ENCODE measurements at places on chromosomes 12 and 14.

- no peak for DNase-seq
These were observed 238.5 kb downstream of the SPTSSA start for GRCh38 chr14:34223373-34224148.

DNA sequence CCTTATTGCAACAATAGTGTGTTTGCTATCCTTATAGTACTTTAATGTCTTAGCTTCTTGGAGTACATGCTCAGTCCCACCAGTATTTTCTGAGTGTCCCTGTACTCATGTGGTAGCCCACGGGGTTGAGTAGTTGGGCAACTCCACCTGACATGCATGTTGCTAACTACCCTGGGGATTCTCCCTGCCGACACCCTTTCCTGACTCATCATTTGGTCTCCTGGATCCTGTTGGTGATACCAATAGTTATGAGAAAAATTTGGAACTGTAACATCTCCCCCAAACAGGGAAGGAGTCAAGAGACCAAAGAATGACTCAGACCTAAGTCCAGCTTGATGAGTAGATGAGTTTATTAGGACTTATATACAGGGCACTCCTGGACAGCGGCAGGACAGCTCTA lies 101.6 kb downstream of the BRMS1L start:
- DNase-seq = no peak

- DNase-seq = no peak
These were observed 1074.6 kb downstream of the FLRT2 start for GRCh38 chr14:86604561-86604960.

- no peak for DNase-seq
These were observed 15.3 kb downstream of the CCDC62 start for GRCh38 chr12:122789637-122790036.

DNA sequence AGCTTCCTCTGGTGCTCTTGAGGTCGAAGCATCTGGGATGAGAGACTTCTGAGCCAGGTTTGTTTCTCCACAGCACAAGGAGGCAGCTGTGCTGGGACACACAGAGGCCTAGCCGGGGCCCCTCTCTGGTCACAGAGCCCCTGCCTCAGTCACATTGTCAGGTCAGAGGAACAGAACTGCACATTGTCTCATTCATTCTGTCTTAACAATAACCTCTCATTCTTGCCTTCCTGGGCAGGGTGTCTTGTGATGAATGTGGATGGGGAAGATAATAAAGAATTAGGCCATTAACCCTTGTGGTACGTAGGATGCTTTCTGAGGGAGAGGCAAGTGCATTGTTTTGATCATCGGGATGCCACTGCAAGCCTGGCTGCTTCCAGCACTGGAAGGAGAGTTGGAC lies 29.8 kb downstream of the FNTB start:
- DNase-seq = no peak

DNA sequence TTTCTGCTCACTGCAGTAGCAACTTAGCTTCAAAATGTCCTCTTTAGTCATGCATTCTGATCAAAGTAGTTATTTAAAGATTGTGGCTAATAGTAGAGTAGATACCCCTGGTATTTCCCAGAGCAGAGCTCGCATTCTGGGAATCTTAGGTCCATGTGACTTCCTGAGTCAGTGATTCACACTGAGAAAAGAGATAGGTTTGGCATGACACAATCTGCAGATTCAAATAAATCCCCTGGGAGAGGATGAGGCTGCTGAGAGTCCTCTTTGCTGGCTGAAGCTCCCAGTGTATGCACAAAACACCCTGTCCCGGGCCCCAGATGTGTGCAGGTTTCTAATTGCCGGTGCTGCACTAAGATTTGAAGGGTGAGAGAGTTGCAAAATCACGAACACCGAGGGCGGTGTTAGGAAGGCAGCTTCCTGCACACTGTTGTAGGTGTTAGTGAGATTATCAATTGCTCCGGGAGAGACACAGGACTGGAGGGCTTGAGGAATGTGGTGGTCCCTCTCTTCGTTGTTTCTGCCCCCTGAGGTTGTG lies 233.2 kb downstream of the NRXN3 start:
- no peak for DNase-seq

GRCh38 chr12:41234692-41235091 lies 46.6 kb downstream of the PDZRN4 start:
- no peak for DNase-seq

- no peak for DNase-seq
These were observed 51.2 kb downstream of the ATF7IP start for GRCh38 chr12:14416658-14417057.

DNA sequence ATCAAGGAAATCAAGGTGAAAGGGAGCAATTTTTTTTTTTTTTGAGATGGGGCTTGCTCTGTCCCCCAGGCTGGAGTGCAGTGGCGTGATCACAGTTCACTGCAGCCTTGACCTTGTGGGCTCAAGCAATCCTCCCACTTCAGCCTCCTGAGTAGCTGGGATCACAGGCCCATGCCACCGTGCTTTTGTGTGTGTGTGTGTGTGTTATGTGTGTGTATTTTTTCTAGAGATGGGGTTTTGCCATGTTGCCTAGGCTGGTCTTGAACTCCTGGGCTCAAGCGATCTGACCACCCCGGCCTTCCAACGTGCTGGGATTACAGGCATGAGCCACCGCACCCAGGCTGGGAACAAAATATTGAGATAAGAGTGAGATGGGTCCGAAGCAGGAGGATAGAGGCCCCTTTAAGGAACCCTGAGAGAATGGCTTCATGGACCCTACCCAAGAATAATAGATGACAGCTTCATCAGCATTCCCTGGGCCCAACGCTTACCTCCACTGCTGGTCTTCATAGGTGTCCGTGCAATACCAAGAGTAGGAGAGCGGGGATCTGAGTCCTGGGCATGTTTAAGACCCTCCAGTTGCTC lies 1.0 kb downstream of the CDCA3 start:
- DNase-seq = no peak

GRCh38 chr12:52382854-52383253 lies 2.6 kb downstream of the KRT84 start:
- DNase-seq = no peak

Measured in activated naive CD4-positive, alpha-beta T cell treated with Interleukin-2 at 50 U/mL for 16 hours (primary cell).